ENCODE measurements at places on chromosomes 5 and 9.

- DNase-seq: peak; percentile 48
Measured at GRCh38 chr5:128782446-128782845, 182.8 kb upstream of the SLC27A6 start.

DNA sequence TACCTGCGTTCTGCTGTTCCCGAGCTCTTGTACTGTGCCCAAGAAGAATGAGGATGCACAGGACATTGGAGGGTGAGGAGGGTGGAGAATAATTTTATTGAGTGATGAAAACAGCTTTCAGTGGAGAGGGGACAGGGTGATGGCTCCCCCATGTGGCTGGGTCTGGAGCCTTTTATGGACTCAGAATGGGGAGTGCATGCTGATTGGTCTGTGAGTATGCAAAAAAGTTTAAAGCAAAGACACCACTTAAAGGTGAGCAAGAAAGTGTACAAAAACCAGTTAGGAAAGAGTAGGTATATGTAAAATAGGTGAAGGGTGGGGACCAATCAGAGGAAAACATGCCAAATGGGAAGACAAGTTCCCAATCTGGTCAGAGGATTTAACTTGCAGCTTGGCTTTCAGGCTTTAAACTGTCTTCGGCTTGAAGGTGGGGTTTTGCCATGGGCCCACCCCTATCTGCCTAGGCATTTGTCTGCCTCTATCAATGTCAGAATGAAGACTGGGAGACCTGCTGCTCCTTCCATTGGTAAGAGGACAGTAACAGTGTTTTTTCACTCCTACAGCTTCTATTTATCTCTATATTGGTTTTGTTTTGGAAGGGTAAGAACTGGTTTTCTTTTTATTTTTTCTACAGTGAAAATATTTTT lies 118.0 kb upstream of the RAI14 start:
- DNase-seq: no peak

DNA sequence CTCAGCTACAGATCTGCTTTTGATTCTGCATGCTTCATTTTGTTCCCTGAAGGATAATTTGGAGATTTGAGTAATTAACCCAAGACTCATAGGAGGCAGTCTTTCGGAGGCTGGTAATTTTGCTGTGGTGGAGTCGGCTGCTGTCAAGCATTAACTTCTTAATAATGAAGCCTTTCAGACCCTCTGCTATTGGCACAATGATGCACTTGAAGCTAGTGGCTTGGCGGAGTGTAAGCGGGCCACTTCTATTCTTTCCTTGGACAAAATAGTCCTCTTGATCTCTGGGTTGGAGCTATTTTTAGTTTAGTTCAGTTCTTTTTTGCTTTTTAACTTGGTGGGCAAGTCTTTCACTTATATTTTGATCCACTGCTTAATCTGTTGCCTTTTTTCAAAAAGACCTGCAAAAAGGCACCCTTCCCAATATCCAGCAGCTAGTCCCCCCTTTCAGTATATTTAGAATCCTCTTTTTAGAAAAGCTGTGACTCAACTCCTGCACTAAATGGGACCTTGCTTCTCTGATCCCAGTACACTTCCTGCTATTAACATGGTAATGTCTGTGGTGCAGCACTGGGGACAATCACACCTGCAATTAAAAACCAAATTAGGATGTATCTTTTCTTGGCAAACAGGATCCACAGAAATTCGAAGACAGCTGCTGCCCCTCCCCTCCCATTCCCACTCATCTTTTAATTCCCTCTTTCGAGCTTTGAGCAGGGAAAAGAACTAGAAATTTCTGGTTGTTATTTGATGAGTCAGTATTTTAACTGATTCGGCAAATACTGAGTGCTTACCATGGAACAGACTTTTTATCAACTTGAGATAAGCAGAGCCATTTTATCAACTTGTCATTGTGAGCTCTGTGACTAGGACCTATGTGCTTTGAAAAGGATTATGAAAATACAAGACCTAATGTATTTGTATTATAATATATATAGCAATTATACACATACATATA lies 169.4 kb upstream of the ANKRD55 start:
- DNase-seq: no peak

DNA sequence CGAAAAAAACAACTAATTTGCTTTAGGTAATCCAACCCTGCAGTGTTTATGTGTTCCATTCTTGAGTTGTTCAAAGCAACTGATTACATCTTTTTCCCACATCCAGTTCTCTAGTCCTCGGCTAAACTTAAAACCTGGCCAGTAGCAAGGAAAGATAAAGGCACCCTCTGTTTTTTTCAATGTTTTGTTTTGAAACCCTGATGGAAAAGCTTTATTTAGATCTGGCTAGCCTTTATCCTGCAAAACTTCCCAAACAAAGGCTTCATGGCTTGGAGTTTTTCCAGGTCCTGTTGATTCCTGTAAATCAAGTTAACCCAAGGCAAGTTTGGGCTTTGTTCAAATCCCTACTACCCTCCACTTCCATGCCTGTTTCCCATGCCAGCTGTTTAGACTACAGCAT lies 105.1 kb downstream of the CEMIP2 start:
- DNase-seq: no peak

- no peak for DNase-seq
Measured at GRCh38 chr5:173794901-173795416, 93.2 kb upstream of the CPEB4 start.

DNA sequence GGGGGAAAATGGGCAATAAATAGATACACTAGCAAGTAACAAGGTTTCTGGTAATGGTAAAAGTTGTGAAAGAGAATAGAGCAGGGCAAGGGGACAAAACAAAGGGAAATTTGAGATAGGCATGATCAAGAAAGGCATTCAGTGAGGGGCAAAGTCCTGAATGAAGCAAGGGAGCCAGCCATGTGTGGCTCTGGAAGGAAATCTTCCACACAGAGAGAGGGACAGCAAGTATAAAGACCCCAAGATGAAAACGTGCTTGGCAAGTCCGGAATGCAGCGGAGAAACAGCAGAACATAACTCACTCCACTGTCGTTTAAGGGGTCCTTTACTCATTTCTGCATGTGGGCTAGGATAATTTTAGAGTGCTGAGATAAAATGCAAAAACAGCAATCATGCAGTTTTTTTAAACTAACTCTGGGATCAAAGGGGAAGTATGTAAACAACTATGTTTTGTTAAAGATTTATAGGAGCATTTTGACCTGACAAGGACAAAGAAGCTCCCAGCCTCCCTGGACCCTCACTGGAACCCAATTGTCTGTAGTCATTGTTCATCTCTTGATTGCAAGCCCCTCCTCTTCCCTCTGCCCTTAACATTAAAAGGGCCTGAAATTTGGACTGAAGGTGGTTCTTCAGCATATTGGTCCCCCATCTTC lies 22.9 kb upstream of the AOPEP start:
- no peak for DNase-seq

DNA sequence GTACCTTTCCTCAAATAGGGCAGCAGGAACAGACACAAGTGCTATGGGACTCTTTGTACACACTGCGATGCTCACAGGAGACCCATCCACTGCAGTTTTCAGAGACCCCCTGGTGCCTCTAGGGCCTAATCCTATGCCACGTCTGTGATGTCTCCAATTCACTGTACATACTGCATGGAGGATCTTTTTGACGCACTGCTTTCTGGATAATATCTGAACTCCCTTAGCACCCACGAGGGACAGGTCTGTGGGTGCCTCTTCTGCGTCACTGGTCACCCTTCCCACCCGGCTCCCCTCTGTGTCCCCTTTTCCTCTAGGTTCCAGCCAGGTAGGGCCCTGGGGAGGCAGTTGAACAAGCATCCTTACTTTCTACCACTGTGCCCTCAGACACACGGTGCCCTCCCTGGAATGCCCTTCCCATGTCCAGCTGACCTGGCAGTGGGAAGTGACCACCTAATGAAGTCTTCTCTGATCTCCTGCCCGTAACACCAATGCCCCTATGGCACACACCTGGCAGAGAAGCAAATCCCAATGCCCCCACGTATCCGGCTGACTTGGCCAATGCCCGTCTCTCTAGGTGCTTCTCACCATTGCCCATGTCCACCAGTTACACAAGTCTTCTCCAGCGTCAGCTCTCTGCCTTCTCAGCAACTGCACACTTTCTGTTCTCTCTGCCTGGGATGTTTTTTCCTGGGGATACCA lies 41.5 kb downstream of the FOXI1 start:
- no peak for DNase-seq

GRCh38 chr9:33686942-33687341 lies 108.4 kb upstream of the PRSS3 start:
- no peak for DNase-seq

Measured in AG09319 (cell line).